ENCODE measurements at places on chromosomes 2 and 18.
A peak's percentile ranks its signal among the peaks of the same experiment; 100 is the strongest.

DNA sequence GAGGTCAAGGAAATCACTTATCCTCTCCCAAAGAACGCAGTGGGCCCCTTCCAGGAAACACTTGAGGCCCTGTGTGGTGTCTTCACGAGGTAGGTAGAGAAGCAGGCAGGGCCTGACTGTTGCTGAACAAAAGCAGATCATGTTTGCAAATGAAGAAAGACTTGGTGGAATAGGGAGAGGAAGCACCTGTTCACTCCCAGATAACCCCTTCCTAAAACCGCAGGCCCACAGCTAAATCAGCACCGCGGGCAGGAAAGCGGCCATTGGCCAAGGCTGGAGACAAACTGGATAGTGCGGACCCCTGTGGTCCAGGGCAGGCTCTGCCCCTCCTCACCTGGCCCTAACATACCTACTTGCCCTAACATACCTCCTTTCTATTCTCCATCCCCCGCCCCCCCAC, 64.9 kb upstream of the KLHL29 start:
- DNase-seq, result no peak

DNA sequence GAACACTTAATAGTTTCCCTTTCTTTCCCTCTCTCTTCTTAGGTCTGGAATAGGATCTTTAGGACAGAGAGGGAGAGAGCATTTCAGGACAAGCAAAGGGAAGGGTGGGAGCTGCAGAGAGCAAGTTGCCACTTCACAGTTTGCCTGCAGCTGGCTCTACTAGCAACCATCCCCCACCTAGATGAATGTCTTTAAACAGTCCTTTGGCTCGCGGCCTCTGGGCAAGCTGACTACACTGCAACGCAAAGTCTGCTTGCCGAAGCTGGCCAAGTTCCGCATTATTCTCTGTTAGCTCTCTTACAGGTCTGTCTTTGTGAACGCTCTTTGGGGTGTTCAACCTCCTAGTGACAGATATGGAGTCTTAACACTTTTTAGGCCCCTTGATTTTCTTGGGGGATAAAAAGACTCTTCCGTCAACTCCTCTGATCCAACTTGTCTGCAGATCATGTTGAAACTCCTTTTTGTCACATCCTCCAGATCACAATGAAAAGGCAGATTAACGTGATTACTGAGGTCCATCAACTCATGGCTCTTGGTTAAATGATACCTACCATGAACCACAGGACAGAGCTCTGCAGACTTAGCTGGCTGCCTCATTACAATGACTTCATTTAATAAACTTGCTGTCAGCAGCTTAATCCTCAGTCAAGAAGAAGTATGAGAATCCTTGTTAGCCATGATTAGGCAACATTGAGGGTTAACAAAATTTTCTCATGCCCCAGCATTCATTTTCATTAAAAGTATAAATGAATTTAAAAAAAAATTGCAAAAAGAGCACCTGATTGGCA, 74.6 kb downstream of the SLC4A3 start:
- peak; percentile 7 for DNase-seq

- DNase-seq, result no peak
Observed at GRCh38 chr2:144493027-144493809, 26.7 kb downstream of the ZEB2 start.

- DNase-seq, result no peak
Observed at GRCh38 chr2:201669865-201670264, 26.6 kb upstream of the TMEM237 start.

DNA sequence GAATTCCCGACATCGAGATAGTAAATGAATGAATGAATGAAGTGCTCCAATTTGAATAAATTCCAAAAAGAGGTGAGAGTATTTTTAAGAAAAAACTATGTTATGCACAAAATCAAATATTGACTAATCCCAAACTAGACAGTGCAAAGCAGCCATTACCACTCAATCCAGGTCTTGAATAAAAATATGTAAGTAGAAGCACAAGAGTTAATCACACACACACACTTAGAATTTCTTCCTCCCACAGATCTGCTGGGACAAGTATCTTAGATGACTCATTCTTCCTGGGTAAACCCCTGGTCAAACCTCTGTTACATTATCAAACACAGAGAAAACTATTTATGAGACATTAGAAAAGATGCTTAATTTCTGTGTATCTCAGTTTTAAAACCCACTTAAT, 102.0 kb downstream of the PLA2R1 start:
- peak; percentile 71 for DNase-seq

DNA sequence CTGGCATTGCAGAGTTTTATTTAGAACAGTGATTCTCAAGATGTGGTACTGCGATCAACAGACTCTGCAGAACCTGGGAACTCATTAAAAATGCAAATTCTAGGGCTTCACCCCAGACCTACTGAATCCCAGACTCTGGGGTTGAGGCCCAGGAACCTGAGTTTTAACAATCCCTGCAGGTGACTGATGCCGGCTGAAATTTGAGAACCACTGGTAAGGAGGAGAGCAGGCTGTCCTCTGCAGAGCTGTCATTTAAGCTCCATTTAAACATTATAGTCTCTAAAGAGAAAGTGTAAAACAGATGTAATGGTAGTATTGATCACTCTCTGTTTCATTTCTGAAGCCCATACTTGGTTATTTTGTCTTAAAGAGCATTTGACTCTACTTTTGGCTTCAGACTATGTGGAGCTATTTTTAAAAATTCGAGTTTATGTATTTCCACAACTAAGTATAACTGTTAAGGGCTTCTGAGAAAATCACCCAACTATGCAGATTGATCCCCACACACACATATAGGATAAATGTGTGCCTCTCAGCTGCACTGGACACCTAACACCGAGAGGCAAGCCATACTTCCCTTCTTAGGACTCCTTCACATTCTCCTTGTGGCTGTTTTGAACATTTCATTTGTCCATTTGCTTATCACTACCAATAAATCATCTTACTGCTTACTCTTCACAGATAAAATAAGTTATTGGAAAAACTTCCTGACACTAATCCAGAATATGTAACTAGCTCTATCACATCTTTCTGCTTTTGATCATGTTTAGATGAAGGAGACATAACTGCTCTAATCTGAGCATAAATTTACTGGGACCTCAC, 487.5 kb downstream of the DLGAP1 start:
- DNase-seq, result no peak

GRCh38 chr2:53476834-53477233, 290.8 kb upstream of the CHAC2 start:
- no peak for DNase-seq

GRCh38 chr2:138516030-138516704, 14.6 kb downstream of the SPOPL start:
- DNase-seq, result peak; percentile 18

DNA sequence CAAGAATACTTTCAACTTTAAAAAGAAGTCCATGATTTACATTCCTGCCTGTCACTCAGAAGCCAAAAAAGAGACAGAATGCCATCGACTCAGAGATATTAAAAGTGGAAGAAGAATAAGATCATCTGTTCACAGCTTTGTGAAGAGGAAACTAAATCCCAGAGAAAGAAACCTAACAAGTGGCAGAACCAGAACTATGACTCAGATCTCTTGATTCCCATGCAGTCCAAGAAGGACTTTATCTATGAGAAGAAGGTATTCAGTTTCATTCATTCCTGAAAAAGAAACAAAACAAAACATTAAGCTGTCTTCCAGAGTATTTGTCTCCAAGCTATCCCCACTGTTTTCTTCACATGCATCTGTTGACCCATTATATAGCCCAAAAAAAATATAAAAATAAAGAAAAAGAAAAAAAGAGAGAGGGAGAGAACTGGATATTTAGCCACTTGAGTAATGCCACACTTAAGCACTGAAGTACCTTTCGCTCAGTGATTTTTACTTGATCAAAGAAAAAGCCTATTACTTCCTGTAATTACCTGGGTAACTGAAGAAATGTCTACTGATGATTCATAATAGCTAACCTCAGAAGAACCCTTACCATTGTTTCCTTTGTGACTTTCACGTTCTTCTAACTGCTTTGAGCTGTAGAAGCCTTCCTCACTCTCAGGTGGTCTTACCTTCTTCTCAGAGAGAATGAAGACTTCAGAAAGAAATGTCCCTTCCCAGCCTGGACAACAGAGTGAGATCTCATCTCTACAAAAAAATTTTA, 17.7 kb upstream of the AKAIN1 start:
- no peak for DNase-seq

DNA sequence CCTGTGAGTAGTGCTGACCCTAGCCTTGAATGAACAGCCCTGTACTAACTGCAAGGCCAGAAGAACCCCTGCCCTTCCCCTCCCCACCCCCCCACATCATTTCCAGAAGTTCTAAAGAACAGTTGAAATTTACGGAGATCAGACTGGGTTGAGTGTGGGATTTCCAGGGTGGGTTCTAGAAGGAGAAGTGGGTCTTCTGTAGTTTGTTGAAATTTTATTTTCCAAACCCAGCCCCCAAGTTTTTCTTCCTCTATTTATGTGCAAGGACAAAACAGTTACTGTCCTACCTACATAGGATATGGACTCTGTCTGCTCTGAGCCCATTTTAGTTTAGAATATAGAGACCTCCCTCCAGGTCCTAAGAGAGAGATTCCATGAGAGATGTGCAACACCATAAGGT, 26.3 kb upstream of the CASP10 start:
- DNase-seq, result no peak

- DNase-seq, result peak; percentile 72
Observed at GRCh38 chr2:18991177-18992168, 366.9 kb downstream of the OSR1 start.

DNA sequence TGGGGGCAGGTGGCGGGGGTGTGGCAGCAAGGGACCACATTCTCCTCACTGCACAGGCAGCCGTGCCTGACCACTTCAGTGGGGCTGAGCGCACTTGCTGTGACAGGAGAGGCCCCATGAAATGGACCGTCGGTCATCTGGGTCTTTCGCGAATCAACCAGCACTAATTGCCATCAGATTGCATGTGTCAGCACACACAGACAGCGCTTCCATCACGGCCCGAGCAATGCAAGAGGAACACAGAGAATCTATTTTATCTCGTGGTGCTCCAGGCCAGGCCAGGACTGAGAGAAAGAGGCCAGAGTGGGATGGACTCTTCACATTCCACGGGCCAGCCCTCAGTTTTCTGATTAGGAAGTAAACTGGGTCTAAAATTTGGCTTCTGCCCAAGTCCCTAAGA, 87.0 kb downstream of the EIPR1 start:
- DNase-seq, result no peak

DNA sequence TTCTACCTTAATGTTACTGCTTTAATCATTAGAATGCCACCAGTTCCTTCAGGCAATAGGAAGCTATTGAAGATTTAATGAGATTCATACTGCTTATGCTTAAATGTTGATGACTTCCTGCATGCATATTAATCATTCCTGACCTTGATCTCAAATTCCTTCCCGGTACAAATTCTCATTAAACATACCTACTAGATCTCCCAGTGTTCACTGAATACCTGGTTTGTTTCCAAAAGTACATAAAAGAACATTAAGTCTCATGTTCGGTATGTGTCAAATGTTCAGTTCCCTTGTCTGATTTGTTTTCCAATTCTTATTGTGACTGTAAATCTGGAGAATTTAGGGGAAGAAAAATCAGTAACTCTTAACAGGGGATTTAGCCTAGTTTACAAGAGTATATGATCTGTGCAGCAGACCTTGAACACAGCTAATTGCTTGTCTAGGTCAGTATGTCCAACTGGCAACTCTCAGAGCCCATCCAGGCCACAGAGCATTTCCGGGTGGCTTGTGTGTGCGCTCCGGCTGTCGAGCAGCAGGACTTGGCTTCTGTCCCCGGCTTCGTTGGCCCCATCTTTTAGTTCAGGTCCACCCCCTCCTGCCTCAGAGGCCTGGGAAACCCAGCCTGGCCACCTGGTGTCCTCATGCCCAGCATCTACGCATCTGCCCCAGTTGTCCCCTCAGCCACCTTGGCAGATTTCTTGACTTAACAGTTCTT, 13.1 kb downstream of the METAP1D start:
- DNase-seq, result no peak

GRCh38 chr2:55111570-55112228, 61.4 kb upstream of the RTN4 start:
- DNase-seq, result peak; percentile 97

DNA sequence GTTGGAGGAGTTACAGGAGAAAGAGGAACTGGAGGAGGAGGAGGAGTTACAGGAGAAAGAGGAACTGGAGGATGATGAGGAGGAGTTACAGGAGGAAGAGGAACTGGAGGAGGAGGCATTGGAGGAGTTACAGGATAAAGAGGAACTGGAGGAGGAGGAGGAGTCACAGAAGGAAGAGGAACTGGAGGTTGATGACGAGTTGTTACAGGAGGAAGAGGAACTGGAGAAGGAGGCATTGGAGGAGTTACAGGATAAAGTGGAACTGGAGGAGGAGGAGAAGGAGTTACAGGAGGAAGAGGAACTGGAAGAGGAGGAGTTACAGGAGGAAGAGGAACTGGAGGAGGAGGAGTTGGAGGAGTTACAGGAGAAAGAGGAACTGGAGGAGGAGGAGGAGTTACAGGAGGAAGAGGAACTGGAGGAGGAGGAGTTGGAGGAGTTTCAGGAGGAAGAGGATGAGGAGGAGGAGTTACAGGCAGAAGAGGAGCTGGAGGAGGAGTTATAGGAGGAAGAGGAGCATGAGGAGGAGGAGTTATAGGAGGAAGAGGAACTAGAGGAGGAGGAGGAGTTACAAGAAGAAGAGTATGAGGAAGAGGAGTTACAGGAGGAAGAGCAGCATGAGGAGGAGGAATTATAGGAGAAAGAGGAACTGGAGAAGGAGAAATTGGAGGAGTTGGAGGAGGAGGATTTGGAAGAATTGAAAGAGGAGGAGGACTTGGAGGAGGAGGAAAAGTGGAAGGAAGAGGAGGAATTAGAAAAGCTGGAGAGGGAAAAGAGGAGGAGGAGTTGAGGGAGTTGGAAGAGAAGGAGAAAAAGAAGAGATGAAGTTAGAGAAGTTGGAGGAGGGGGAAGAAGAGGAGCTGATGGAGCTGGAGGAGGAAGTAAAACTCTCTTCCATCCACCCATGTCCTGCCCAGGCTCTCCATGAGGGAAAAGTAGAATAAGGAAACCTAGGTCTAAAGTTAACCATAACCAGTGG, 37.2 kb downstream of the CLASP1 start:
- DNase-seq, result no peak

DNA sequence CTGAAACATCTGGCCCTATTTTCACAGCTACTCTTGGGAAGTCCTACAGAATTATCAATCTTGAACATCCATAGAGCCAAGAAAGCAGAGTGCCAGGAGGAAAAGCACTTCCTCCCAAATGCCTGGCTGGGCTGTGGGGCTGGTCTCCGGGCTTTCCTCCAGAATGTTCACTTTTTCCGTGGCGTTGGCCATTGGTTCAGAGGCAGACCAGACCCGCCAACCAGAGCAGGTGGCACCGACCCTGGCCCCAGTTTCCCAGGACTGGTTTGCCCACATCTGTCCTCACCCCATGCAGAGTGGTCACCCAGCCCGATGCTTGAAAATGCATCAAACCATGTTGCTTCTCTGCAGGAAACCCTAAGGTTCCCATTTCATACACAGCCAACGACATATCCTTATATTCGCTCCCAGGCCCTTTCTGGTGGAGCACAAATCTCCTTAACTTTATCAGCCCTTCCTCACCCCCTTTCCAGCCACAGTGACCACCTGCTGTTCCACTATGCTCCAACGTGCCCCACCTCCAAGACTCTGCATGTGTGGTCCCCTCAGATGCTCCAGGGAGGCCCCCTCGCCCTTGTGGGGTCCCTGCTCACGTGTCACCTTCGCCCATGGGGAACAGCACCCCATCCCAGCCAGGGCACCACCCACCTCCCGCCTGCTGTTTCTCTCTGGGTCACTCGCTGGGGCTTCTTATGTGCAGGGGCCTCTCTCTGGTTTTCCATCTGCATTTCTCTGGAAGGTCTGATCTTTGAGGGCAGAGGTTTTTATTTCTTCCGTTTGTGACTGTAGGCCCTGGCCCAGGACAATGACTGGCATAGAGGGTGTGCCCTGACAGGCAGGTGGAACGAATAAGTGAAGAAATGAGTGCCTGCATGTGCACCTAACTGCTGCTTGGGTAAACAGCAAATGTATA, 92.9 kb downstream of the PXDN start:
- DNase-seq, result no peak

GRCh38 chr18:57975805-57976204, 68.2 kb upstream of the NEDD4L start:
- DNase-seq, result no peak

Measured in HCEC 1CT (cell line).